ENCODE measurements at places on chromosomes 2 and 18.

DNA sequence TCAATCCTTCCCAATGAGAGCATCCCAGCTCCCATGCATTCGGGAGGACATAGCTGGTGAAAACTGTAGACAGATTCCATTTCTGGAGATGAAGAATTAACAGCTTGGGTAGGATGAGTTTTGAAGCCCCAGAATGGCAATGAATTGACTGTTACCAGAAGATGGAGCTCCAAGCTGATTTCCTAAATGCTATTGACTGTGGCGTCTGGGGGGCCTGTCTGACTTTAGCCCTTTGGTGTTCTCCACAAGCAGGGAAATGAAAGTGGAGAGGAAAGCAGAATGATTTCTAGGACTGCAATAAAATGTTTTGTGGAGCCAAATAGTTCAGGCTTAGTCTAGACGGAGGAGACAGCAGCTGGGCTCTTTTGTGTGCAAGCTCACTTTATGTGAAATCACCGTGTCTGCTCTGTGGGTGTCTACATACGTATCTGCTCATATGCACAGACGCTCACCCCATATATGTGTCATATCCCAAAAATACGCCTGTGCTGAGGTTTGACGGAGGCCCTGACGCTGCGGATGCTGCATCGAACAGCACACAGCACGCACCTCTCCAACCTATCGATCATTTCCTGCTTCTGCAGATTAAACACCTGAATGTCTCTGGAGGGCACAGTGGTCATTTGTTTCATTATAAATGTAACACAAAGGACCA lies 166.4 kb upstream of the PXDN start:
- DNase-seq, result no peak

DNA sequence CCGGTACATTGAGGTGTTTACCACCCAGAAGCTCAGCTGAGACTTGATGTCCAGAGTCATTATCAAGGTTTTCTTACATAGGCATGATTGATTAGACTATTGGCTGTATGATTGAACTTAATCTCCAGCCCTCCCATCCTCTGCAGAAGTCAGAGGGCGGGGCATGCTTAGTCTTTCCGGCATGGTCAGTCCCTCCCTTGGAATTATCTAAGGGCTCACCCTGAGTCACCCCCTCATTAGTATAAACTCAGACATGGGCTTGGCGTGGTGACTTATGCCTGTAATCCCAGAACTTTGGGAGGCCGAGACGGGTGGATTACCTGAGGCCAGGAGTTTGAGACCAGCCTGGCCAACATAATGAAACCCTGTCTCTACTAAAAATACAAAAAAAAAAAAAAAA lies 243.9 kb downstream of the VAPA start:
- no peak for DNase-seq

DNA sequence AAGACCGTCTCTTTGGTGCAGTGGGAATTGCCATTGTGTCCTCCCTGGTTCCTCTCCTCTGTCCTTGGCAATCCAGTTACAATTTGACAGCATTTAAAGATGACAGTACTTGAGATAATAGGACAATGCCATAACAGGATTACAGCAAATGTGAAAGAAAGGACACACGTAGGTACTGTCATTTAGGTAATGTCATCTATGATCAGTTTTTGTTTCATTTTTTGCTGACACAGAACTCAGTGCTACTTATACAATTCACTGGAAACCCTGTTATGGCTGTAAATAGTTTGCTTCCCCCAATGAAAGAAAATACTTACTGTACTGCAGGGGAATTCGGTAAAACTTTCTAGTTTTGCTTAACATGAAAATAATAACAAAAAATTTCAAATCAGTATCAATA lies 65.2 kb downstream of the BCL11A start:
- no peak for DNase-seq

- DNase-seq, result no peak
Observed at GRCh38 chr2:42042631-42043355, 5.0 kb upstream of the PKDCC start.

GRCh38 chr2:160632084-160632975 lies 138.7 kb upstream of the RBMS1 start:
- DNase-seq, result no peak

DNA sequence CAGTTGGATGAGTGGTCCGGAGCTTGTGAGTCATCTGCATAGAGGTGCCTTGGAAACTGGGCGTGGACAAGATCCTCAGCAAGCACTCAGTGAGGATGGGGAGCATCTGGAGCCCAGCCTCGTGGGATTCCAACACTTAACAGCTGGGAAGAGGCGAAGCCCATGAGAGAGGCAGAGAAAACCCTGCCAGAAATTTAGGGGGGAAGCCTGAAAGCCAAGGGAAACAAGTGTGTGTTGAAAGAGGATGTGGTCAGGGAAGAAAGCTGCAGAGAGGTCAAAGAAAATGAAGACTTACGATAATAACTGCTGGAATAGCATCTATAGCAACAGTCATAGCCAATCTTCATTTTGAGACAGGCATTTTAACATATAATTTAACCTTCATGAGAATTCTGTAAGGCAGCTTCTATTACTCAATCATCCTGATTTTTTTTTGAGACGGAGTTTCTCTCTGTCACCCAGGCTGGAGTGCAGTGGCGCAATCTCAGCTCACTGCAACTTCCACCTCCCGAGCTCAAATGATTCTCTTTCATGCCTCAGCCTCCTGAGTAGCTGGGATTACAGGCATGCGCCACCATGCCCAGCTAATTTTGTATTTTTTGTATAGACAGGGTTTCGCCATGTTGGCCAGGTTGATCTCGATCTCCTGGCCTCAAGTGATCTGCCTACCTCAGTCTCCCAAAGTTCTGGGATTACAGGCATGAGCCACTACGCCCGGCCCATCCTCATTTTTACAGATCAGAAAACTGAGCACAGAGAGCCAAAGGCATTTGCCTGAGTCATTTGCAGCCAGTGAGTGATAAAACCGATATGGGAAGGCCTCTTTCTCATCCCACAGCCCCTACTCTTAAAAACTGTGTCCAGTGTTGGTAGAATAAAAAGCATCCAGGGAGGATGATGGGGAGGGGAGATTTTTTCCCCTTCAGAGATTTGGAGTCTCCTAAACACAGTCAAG lies 214.4 kb upstream of the EPAS1 start:
- DNase-seq, result no peak

All from stimulated activated CD8-positive, alpha-beta memory T cell treated with anti-CD3 and anti-CD28 coated beads, Interleukin-15, amount 100 ng/mL, for 1 hour (primary cell).